Erythroblast (primary cell): ENCODE measurements at places on chromosomes 5 and 9.

GRCh38 chr5:146878476-146879172 lies at the start of gene PPP2R2B:
PPP2R2B (minus strand) TSS chr5:146878757.
- no peak for DNase-seq

GRCh38 chr9:116661037-116661954 lies 25.8 kb upstream of the TRIM32 start:
- peak; percentile 59 for DNase-seq

GRCh38 chr9:96131825-96132224 lies 170.2 kb downstream of the HSD17B3 start:
- DNase-seq: no peak

- DNase-seq: no peak
Observed at GRCh38 chr9:27112235-27112634, 3.2 kb downstream of the TEK start.

- DNase-seq: peak; percentile 85
Observed at GRCh38 chr9:129783516-129784361, 19.2 kb upstream of the TOR1B start.

DNA sequence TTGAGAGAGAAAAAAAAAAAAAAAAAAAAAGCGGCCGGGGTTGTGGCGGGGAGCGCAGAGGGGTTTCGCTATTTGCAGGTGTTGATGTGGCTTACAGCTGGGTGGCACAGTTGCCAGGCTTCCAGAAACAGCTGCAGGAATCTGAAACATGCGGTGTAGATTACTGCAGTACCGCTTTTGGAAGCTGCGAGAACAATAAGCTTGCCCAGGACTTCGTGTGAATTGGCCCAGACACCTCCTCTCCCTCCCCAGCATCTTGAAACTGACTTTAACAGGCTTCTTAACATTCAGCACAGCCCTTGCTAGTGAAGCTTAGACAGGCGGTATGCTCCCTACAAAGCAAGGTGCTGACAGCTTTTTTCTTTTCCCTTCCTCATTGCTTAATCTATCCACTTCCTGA lies 104.0 kb downstream of the ATP10B start:
- DNase-seq: no peak

DNA sequence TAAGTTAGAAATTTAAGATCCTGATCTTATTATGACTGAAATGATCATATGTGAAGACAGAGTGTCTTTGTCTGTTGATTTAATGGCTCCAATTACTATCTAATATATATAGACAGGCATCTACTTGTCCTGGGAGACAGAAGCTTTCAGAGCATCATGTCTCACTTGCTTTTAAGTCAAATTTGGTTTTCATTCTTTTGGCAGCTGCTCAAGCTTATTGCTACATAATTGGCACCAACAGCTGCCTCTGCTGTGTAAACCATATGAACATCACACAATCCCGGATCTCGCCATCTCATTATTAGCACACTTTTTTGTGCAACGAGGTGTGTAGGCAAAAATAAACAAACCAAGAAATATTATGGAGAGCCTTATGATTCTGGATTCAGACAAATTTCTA lies 1717.9 kb downstream of the EFNA5 start:
- no peak for DNase-seq

GRCh38 chr9:83625178-83625577 lies 2.2 kb downstream of the IDNK start:
- DNase-seq: no peak

GRCh38 chr9:120937127-120937526 lies 10.5 kb upstream of the TRAF1 start:
- DNase-seq: no peak

GRCh38 chr5:140488914-140489313 lies 58.5 kb upstream of the EIF4EBP3 start:
- DNase-seq: no peak

GRCh38 chr5:158465086-158465972 lies 606.4 kb upstream of the CLINT1 start:
- no peak for DNase-seq

DNA sequence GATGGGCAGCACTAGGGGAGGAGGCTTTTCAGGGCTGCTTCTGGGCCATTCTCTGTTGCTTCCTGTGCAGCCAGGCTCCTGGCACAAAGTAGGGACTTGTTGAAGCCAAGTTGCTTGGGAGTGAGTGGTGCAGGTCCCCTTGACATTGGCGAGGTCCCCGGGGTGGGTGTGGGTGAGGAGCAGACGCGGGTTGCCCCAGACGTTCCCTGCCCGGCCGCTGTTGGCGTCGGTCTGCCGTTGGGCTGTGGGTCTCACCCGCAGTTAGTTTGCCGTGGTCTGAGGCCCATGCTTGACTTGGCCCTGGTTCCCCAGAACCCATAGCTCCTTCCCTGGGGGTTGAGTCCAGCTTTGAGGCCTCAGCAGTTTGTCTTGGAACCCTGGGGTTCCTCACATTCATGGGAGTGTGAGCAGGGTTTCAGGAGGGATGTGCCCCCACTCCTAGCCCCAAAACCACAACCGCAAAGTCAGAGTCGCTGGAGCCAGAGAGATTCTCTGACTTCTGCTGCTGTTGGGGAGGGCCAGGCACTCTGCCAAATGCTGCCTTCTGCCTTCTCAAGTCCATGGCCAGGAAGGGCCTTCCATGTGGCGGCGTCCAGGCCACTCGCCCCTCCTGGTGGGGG lies 77.5 kb downstream of the RXRA start:
- DNase-seq: peak; percentile 58

GRCh38 chr5:1246711-1247431 lies 21.7 kb downstream of the SLC6A18 start:
- peak; percentile 33 for DNase-seq

DNA sequence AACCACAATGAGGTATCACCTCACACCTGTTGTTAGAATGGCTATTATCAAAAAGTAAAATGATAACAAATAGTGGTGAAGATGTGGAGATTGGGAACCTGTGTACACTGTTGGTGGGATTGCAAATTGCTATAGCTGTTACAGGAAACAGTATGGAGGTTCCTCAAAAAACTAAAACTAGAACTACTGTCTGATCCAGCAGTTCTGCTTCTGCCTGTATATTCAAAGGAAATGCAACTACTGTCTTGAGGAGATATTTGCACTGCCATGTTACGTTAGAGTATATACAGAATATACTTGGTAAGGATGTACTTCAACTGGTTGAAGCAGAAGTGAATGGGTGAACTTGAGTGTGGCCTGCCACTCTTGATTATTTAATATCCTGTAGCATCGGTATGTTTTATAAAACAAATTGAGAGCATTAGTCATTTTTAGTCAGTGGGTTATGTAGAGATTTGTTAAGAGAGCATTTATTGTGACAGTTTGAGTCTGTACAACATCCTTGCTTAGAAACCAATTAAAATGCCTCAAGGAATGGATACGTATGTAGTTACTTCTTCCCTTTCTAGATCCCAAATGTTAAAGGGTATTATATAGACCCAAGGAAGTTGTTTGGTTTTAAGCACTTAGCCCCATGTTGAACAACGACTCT lies 37.5 kb downstream of the ZCCHC7 start:
- DNase-seq: no peak

DNA sequence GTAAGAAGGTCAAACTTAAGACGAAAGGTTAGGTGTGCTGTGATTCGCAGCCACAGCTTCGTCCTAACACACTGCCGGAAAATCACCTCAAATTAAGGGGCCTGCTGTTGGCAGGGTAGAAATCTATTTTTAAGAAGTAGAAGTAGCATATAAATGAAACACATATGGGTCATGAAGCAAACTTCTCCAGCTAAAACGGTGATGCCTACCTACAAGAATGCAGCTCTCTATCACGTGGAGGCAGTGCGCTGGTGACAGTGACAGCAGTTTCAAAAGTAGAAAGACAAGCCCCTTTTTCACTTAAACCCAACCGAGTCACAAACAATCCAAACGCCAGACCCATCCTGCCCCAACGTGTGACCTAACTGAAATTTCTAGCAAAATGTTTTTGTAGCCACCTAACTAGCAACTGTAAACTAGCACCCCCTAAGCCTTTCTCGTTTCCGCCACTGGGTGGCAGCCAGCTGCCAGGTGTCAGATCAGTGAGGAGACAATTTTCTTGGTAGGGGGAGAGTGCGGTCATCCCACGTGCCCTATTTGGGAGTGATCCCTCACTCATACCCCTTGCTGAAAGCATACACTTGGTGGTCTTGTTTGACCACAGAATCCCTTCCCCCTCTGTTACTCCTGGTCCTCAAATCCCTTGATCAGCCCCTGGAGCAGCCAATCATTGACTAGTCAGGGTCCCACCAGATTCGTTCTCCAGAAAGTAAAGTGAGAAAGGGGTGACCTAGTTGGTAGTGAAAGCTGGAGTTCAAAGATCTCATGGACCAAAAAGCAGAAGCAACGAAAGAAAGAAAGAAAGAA lies 71.8 kb upstream of the MAMDC2 start:
- peak; percentile 18 for DNase-seq

DNA sequence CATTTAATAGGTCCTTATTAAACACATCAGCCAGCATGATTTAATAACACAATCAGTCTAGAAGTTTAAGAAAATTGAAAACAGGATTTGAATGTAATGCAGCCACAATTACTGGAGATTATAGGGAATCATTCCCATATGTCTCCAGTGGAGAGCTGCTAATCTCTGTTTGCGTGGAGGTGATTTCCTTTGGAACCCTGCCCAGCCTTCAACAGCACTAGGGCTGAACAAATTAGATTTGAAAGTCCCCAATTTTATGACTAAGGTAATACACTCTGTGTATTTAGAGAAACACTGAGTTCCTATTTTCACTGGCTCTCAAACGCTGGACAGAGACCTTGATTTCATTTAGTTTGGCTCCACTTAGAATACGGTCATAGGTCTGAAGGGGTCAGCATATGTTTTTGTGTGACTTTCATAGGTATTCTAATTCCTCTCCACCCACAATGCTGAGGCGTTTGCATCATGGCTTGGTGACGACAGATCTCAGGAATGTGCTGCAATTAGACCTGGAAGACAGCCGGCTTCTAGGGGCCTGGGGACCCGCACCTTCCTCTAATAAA lies 508.3 kb downstream of the EBF1 start:
- DNase-seq: no peak

- DNase-seq: no peak
Observed at GRCh38 chr5:78908173-78909061, 76.7 kb downstream of the ARSB start.

DNA sequence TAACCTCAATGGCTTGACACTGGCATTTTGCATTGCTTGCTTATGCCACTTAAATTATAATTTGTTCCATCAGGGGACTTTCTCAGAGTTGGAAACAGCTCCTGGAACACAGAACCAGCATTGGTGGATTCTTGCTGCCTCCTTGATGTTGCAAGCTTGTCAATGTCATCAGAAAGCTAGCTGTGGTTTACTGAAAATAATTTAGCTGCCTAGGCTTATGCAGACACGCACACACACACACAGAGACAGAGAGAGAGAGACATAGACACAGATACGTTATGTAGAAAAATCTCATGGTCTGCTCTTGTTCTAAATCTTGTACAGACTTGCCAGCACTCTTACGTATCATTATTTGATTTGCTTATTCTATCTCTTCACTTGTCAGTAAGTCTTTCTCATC lies 78.0 kb downstream of the HMHB1 start:
- DNase-seq: no peak

DNA sequence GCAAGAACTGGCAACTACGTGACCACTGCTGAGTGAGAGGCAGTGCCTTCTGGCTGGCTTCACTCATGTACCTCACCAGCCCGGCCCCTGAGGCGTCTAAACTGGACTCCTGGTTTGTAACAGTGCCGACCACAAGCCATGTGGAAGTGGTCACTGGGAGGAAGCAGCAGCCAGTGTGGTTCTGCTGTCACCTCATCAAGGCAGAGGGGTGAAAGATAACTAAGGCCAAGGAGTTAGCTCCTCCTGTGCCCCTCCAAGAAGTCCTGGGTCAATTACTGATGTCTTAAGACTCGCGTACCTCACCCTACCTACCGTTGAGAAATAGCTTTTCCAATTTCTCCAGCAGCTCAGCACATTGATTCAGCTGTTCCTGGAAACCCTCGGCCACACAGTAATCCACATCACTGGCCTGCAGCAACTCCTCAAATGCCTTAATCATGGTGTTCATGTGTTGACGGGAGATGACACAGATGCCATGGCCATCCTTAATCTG lies 142.9 kb downstream of the CDK5RAP2 start:
- peak; percentile 32 for DNase-seq

GRCh38 chr5:133967124-133967523 lies 1.3 kb downstream of the C5orf15 start:
- DNase-seq: peak; percentile 16

DNA sequence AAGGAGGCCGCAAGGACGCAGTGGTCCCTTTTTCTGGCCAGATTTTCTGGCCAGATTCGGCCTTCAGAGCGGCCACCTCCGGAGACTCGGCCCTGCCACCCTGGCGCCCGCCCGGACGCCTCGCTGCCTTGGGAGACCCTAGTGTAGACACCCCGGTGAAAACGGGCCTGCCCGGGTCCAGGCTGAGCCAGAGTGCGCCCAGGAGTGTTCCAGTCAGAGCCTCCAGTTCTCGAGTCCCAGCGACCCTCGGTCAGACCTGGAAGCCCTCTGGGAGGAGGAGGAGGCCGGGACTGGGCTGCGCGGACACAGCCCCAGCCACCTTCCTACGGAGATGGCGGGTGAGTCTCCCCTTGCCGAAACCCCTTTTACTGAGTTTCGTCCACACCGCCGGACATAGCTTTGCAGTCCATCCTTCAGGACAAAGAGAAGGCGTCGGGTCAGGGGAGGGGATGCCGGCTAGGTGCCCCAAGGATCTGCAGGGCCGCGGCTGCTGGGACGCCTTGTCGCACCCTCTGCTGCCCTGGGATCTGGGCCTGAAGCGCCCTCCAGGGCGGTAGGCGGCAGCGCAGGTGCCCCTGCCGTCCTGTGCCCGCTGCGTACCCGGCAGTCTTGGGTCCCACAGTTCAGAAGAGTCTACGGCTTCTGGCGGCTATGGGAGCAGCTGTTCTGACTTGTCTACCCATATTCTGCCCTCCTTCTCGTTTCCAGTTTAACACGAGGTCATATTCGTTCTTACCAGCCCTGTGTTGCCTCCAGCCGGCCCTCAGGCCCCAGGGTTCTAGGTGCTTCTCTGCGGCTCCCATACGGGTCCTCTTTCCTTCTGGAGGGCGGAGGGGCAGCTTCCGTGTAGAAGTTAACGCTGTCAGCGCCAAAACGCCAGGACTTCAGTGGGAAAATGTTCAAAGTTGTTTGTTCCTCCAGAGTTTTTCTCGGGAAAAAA lies 1771.7 kb upstream of the CDH9 start:
- DNase-seq: no peak

DNA sequence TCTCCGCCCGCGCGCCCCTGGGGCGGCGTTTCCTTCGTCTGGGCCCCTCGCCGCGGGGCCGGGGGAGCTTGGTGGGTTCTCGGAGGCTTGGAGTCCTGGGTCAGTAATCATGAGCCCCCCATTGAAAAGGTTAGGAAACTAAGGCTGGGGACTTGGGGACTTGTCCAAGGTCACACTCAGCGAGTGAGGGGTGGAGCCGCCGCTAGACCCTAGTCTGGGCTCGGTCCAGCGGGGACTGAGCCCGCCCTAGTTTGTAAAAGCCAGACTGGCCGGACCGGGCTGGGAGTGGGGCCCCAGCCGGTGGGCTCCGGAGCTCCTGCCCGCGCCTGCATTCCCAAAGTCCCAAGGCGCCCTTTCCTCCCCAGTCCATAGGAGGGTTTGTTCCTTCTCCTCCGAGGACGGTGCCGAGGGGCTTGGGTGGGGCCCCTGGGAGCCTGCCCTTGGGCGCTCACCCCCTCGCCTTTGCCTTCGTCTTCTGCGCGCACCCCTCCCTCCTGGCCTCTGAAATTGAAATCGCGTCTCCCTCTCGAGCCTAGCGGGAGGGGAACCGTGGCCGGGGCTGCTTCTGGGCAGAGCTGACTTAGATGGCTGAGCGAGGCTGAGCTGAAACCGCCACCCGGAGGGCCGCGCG lies 995 bp downstream of the OLFM1 start:
- no peak for DNase-seq
